ENCODE measurements at places on chromosomes 7 and 10.
A peak's percentile ranks its signal among the peaks of the same experiment; 100 is the strongest.

DNA sequence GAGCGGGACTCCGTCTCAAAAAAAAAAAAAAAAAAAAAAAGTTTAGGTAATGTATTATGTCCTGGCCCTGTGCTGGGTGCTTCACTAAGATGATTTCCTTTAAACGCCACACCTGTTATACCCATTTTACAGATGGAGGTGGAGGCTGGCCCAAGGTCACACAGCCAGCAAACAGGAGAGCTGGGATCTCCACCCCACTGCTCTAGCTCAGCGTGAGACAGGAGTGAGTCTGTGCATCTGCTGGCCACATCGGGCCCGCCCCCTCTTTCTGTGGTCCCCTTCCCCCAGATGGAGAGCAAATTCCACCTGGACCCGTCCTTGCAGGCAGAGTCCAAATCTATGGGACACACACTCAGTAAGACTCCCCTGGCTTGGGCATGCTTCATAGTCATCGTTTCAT lies 51.0 kb downstream of the LHPP start:
- no peak for DNase-seq

DNA sequence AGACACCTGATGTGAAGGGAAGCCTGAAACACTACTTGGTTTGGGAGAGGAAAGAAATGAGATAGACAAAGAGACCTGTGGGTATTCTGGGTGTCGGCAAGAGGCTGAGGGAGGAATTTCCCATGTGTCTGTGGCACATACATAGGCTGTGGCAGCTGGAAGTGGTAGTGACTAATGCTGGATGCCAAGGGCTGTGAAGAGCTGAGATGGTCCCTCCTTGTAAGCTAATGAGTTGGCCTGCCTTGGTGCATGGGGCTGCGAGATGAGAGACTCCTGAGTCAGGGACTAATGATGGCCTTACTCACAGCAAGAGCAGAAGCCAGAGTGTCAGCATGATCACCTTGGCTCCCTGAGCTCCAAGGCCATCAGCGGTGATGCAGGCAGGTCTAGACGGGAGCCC lies 119.0 kb upstream of the EEPD1 start:
- no peak for DNase-seq

DNA sequence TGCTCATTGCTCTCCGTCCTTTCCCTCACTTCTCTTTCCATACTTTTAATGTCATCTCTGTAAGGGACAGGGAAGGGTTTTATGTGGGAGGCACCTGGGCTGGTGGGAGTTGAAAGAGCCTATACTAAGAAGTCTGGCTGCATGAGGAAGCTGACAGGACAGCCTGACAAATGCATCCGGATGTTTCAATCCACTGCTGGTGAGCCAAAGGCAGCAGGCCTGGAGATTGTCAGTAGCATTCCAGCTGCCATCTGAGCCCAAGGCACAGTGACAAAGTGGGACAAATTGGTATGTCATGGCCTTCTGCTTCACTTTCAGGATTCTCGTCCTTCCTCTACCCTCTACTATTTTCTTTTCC lies 218.4 kb downstream of the STK31 start:
- no peak for DNase-seq

DNA sequence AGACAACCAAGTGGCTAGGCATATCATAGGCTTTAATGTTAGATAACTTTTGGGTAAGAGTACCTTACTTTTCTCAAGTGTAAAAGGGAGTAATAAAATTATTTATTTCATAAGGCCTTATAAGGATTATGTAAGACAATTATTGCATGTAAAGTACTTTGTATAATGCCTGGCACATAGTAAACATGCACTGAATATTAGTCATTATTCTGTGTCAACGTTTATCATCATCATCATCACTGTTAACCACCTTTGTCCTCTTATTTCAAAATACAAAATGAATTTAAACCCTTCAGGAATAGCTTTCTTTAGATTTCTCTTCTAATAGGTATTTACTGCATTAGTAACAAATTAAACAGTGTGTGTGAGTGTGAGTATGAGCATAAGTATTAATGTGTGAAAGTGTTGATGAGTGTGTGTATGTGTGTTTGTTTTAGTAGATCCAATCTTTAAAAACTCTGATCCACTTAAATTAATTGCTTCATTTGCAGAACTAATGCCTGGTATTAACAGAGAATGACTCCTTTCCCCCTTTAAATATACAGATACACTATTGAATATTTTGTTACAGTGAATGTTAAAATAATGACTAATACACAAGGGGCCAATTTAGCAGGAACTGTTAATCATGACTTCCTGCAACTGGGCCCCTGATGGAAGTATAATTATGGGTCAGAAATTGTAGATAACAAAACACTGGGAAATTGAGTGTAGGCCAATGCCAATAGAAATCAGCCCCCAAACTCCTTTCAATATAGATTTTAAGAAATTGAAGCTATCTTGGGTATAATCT lies 213.3 kb upstream of the FZD8 start:
- DNase-seq, result no peak

DNA sequence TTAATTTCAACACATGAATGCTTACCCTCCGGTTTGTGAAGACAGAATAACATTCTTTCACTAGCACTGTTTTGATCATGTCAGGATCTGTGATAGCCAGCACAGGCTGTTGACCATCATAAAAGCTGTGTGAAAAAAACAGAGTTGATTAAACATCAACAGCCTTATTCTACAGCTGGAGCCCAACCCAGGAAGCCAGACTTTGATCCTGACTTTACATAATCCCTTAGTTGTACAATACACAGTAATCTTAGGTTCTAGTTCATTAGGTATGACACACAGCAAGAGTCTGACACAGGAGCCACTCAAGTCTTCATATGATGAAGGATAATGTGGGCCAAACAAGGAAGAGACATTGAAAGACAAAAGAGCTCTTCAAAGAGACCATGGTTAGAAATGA lies 11.4 kb downstream of the CYP3A4 start:
- DNase-seq, result no peak

- DNase-seq, result no peak
Measured at GRCh38 chr7:139725077-139725476, 52.7 kb downstream of the HIPK2 start.

GRCh38 chr7:157407512-157408257 lies 70.9 kb downstream of the DNAJB6 start:
- no peak for DNase-seq

DNA sequence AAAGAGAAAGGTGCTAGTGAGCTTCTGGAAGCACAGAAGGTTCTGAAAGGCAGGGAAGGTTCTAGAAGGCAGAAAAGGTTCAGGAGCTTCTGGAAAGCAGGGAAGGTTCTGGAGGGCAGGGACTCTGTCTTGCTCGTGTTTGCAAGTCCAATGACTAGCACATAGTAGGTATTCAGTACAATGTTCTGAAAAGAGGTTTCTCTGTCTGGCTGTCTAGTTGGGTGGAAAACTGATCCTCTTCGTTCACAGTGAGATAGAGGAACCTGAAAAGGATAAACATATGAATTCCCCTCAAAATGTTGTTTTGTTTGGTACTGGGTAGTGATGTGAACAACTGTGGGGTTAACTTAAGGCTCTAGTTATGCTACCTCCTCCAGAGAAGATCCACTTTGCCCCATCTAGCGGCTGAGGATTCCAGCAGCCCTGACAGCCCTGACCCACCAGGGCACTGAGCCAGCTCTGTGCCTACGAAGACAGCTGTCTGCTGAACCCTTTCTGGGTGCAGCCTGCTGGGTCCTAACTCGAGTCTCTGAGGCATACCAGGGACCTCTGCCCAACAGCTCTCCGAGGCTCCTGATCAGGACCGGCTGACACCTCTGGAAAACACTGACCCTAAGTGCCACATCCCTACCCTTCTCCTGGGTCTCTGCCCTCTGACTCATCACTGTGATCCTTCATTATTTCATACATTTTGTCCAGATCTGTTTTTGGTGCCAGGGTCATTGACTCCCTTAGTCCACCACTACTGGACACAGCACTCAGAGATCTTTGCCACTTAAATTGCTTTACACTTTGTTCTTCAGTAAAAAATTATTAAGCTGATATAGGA lies 15.4 kb downstream of the PTPRN2 start:
- DNase-seq, result no peak

- DNase-seq, result no peak
Measured at GRCh38 chr7:23106823-23107663, 1.5 kb downstream of the KLHL7 start.

GRCh38 chr10:118712930-118713634 lies 41.7 kb downstream of the CACUL1 start:
- DNase-seq, result peak; percentile 30

- no peak for DNase-seq
Measured at GRCh38 chr10:67663449-67664087, 32.4 kb downstream of the CTNNA3 start.

- peak; percentile 46 for DNase-seq
Measured at GRCh38 chr10:1043532-1043995, 5.4 kb downstream of the IDI1 start.
